ENCODE measurements at places on chromosomes 7 and 10.

DNA sequence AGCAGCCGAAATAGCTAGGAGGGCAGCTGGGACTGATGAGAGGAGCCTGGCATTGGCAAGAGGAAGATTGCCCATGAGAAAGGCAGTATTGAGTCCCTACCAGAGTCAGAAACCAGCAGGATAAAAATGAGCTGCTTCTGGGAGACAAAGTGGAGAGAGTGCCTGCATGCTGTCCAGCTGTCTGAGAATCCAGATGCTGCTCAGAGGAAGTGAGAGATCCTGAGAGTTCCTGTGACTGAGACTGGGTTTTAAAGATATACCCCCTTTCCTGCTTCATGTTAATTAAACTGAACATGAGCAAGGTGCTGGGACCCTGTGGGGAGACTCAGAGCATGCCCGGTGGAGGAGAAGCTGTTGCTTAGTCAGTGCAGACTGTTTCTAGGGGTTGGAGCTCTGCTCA, 107.5 kb downstream of the KIF20B start:
- DNase-seq = no peak

GRCh38 chr10:65765006-65765541, 1160.8 kb upstream of the LRRTM3 start:
- DNase-seq = no peak

DNA sequence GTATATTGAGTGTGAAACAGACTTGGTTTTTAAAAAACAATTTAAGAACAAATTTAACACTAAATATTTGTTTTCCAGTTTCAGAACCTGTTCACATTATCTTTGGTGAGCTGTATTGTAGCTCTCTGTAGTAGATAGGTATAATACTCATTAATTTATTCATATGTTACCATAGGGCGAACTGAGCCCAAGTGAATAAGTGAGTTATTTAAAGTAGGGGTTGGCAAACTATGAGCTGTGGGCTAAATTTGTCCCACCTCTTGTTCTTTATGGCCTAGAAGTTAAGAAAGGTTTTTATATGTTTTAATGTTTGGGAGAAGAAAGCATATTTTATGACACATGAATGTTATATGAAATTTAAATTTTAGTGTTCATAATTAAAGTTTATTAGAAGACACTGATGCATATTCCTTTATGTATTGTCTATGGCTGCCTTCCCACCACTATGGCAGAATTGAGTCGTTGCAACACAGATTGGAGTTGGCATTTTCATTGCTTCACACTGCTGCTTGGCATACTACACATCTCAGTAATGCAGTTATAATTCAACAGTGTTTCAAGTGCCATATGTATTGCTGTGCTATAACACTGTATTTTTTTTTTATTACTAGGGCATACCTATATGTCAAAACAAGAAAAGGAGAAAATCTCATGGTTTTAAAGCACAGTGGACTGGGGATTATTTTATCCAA, 146.5 kb downstream of the ADK start:
- no peak for DNase-seq

- DNase-seq = no peak
Observed at GRCh38 chr10:943334-944033, 12.0 kb upstream of the LARP4B start.

DNA sequence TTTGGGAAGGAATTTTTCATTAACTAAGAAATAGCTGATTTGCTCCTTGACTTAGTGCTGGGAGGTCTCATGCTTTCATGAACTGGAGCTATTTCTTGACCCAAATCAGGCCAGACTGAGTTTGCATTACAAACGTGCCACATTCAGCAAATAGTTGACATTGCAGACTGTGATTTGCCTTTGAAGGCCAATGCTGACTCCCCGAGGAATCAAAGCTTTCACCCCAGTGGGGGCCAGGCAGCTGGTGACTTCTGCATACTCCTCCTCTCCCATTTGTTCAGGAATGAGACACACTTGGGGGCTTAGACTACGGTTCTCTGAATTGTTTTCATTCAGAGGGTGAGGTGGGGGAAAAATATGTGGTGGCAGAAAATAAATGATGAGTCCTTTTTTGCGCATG, 111.0 kb upstream of the JAZF1 start:
- no peak for DNase-seq

- DNase-seq = no peak
Observed at GRCh38 chr10:90746829-90747228, 111.0 kb downstream of the HTR7 start.

Measured in NCI-H2029 (cell line).